ENCODE measurements at places on chromosomes 3 and 15. TPM values are rescaled to one million over a fixed set of nuclear protein-coding genes. Genes with fewer than 3 reads are reported as not detected.

GRCh38 chr3:117885011-117885441, 1149.6 kb downstream of the IGSF11 start:
- DNase-seq: no peak

DNA sequence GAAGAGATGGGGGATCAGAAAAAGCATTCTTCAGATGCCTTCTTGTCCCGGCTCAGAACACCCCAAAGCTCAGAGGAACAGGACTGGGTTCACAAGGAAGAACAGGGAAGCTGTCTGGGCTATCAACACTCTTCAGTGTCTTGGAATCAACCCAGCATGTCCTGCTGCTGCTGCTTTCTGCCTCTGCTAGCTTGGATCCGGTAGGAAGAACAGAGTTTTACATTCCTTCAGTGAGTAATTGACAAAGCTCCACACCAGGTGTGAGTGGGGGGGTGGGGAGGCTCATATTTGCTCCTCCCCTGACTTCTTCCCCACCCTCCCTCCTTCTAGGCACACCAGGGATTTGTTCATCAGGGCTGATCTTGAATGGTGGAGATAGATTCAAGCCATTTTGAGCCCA, 13.1 kb upstream of the ETV5 start:
- DNase-seq: no peak

GRCh38 chr15:73352082-73352481, 16.7 kb downstream of the HCN4 start:
- DNase-seq: no peak

- DNase-seq: no peak
Measured at GRCh38 chr15:82020625-82021394, 25.0 kb downstream of the MEX3B start.

GRCh38 chr15:65942436-65942835, 73.1 kb downstream of the RAB11A start:
- DNase-seq: no peak

The CISH gene
- total RNA-seq: 4.5 TPM

The DUOX1 gene
- total RNA-seq: 19.6 TPM
